ENCODE measurements at places on chromosomes 3 and 15.

- no peak for DNase-seq
Measured at GRCh38 chr3:52408466-52408865, 36.4 kb downstream of the SEMA3G start.

- DNase-seq: no peak
Measured at GRCh38 chr15:89675606-89676005, 3.6 kb downstream of the PLIN1 start.

DNA sequence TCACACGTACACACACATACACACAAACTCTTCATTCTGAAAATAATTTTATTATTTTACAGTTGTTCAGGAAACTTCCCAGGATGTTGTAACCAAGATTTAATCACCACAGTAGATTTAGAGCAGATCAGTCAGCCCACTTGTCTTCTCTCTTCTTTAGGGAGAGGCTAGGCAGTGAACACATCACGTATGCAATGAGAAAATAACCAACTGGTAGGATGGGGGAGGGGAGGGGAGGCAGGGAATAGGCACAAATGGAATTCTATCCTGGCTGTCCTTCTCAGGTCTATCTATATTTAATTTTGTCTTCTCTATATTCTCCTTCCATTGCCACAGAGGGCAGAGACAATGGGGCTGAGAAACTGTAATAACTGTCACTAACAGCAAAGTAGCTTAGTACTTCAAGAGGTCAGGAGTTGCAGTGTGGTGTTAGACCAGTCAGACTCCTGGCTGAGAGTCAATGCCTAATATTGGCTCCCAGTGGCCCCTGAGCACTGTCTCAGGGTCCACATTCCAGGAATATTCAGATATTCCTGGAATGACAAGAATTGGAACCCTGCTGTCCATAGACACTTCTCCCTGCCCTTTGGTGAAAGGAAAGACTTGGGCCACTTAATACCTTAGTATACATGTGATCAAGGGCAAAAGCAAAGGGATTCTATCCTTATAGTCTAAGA lies 2.6 kb upstream of the HCLS1 start:
- DNase-seq: no peak

DNA sequence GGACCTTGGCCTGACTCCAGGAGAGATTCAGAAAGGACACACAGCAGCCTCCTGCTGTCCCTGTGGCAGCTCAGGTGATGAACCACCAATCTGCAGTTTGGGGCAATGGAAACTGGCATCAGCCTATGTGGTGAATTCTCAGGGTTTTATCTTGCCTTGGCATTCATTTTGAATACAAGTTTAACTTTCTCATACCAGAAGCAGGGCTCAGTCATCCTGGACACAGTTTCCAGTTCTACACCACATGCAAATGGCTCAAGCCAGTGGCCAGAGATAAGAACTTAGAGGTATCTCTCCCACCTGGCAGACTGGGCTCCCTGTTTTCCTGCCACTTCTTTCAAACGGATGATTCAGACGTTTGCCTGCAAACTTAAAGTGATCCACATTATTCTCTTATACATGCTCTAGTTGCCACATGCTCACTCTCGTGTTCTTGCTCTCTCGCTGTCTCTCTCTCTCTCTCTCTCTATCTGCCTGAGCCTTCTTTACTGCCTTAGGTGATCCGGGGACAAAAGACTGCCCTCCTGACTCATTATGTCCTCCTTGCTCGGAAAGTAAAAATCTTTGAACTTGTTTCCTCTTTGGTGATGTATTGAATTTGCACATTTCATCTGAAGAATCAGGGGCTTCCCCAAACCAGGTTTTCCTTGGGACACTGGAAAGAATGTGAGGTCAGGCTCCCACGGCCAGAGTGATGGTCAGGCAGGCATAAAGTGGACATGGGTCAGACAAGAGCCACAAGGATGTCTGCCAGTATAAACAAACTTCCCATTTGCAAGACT lies 99.6 kb upstream of the STT3B start:
- DNase-seq: no peak

- DNase-seq: no peak
Measured at GRCh38 chr3:182690172-182690571, 103.1 kb upstream of the ATP11B start.

- peak; percentile 15 for DNase-seq
Measured at GRCh38 chr15:65077981-65078352, 1.4 kb downstream of the KBTBD13 start.

- no peak for DNase-seq
Measured at GRCh38 chr3:30500666-30501399, 105.6 kb upstream of the TGFBR2 start.

DNA sequence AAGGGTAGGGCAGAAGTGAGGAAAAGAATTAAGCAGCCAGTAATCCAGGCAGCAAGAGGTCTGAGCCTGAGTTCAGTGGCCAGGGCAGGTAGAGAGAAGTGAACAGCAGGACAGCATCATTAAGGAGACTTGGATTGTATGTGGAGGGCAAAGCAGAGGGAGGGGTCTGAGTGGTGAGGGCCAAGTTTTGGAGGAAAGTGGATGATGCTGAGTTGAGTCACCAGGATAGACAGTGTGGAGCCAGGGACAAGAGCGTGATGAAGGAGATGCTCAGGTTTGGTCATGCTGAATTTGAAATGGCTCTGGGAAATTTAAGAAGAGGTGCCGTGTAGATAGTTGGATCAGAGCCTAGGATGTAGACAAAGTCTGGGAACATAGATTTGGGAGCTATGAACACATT lies 93.1 kb downstream of the ARHGEF26 start:
- no peak for DNase-seq

GRCh38 chr15:41926185-41927056 lies 32.6 kb upstream of the SPTBN5 start:
- DNase-seq: no peak

DNA sequence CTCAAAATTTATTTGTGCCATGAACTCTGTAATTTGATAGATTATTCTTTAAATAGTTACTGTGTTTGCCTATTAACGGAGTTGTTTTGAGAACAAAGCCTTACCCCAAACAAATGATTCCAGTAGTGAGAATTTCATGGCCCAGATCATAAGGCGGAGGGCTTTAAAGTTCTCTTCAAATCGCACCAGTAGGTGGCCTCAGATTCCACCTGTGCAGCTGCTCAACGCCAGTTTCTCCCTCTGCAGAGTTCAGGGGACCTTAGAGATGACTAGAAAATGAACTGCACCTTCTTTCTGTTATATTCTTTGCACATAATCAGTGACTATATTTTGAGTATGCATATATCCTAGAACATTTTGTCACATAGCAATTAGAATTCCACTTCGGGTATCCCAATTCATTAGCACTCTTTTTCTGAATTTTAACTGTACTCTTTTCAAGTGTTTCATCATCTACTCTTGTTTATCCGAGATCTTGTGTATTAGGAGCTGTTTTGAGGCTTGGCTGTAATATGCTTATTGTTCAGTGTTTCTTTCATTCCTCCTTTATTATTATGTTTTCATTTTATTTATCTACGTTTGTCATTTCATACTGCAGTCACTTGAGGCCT lies 232.6 kb upstream of the CHRM5 start:
- DNase-seq: no peak

- no peak for DNase-seq
Measured at GRCh38 chr3:37457378-37458065, 283.1 kb upstream of the LRRFIP2 start.

- no peak for DNase-seq
Measured at GRCh38 chr3:129699612-129700011, 93.1 kb upstream of the PLXND1 start.

DNA sequence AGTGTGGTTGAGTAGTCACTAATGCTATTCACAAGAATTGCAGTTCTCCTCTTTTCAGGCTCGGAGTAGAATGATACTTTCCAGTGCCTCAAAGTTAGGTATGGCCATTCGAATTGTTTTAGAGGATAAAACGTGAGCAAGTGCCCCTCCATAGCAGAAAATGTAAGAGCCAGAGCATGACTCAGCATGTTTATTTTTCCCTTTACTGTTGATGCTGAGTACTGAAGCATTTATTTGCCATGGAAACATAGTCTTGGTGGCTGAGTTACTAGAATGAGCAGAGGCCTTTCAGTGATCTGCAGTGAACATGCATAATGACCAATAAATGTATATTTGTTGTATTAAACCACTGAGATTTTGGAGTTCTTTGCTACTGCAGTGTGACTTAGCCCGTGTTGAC lies 540.6 kb downstream of the NLGN1 start:
- no peak for DNase-seq

DNA sequence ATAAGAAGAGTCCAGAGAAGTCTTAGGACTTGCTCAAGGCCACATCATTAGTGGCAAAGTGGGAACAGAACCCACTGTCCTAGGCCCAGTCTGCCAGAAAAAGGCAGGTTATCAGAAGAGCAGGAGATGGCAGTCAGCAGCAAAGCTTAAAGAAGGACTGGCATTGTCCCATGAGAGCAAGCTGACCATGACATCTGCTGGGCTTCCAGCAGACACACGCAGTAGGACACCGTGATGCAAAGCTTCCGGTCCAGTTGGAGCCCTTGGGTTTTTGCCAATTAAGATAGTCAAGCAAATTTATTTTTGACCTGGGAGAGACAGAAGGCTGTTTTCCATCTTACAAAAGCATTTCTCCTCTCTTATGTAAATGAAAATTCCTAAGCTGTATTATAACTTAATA lies 42.1 kb downstream of the ZBTB38 start:
- DNase-seq: no peak

DNA sequence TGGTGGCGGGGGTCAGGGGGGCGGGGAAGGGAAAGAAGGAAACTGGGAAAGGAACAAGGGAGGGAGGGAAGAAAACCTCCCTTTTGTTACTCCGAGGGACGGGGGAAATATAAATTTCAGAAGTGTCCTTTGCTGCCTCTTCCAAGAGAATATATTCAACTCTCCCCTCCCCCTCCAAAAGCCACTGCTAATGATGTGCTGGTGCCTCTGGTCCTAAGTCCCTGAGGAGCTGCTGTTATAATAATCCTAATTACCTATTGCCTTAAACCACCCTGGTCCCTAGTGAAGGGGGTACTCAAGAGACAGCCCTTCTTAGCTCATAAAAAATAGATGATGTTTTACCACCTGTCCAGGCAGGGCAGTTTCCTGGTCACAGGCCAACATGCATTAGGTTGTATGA lies 118.3 kb upstream of the TRIM42 start:
- DNase-seq: no peak

- no peak for DNase-seq
Measured at GRCh38 chr3:23390446-23390845, 187.3 kb downstream of the UBE2E2 start.

GRCh38 chr3:140499114-140499757 lies 178.6 kb upstream of the TRIM42 start:
- no peak for DNase-seq

DNA sequence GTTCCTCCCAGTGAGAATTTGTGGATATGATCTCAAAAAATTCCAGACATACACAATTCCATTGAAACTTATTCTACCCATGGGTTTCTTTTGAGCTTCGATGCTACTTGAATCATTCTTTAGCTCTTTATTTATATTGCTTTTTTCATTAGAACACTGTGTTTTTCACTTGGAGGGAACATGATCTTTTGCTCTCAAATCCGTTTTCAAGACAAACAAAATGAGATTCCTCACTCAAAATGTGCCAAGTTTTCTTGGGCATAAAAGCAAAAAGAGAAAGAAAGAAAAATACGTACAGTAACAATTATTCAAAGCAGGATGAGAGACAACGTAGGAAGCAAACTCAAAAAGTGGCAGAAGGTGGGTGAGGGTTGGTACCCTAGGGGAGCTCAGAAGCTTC lies 118.8 kb upstream of the PDZRN3 start:
- no peak for DNase-seq

DNA sequence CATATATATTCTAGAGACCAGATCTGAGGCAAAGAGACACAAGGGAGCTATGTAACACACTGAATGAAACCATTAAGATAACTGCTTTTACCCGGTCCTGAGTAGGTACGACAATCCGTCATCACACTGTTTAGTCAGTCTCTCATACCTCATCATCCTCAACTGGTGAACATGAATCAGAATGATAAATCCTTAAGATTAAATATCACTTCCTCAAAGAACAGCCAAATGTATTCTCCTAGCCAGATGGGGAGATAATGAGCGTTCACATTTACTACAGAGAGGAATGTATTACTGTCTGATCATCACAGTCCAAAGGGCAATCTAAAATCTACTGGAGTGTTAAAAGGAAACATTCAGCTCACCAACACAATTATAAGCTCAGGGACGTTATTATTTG lies 319.4 kb upstream of the STAC start:
- DNase-seq: no peak

GRCh38 chr15:89472785-89473256 lies 23.6 kb downstream of the RHCG start:
- DNase-seq: no peak

GRCh38 chr3:158991146-158991705 lies 189.4 kb downstream of the MFSD1 start:
- DNase-seq: no peak

- DNase-seq: no peak
Measured at GRCh38 chr3:56296361-56296760, 171.9 kb downstream of the ERC2 start.

GRCh38 chr15:72968531-72968922 lies 83.7 kb upstream of the NEO1 start:
- DNase-seq: no peak

- DNase-seq: no peak
Measured at GRCh38 chr3:23111797-23112196, 91.3 kb upstream of the UBE2E2 start.

DNA sequence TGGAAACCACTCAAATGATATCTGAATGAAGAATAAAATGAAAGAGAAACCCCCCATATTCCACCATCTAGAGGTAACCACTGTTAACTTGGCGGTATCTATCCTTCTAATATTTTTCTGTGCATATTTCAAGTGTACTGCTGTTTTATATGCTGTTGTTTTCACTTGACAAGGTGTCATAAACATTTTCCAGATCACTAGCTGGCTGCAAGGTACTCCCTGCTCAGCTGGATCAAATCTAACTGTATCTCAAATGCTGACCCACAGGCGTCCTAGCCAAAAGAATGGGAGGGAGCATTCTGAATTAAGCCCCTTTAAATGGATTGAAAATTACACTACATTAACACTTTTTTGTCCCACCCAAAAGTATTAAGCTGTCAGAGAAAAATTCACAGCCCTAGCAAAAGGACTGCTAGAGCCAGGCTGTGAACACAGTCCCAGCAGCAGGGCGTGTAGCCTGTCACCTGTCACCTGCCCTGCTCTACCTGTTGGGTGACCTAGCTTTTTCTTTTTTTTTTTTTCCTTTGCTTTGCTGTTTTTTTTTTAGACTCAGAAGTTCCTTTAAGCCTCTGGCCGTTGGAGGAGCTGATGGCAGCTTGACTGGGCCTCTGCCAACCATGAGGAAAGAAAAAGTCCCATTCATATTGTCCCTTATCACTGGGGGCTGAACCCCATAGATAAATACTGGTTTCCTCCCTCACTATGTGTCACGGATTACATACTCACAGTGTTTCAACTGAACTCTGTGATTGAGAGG lies 93.7 kb upstream of the TSC22D2 start:
- DNase-seq: no peak

GRCh38 chr3:105385819-105386508 lies 19.3 kb downstream of the ALCAM start:
- DNase-seq: no peak

GRCh38 chr3:169964176-169964575 lies 2.4 kb upstream of the SEC62 start:
- DNase-seq: no peak

DNA sequence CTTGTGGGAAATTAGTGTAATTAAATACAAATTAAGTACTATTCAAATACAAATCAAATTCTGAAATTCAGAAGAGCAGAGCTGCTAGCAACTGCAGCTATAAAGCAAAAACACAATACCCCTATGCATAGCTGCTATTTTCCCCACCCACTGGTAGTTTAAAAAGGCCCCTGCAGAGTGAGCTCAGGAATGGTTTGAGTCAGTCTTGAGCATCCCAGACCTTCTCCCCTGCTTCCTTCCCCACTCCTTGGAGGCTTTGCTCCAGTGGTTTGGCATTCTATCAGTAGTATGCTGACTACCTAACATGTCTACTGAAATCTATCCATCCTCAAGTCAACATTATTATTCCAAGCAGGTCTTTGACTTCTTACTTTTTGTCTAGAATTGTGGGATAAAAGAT lies 53.0 kb downstream of the EFHB start:
- DNase-seq: no peak
